ENCODE measurements at places on chromosomes 1 and 21. TPM values are rescaled to one million over a fixed set of nuclear protein-coding genes. Genes with fewer than 3 reads are reported as not detected.

DNA sequence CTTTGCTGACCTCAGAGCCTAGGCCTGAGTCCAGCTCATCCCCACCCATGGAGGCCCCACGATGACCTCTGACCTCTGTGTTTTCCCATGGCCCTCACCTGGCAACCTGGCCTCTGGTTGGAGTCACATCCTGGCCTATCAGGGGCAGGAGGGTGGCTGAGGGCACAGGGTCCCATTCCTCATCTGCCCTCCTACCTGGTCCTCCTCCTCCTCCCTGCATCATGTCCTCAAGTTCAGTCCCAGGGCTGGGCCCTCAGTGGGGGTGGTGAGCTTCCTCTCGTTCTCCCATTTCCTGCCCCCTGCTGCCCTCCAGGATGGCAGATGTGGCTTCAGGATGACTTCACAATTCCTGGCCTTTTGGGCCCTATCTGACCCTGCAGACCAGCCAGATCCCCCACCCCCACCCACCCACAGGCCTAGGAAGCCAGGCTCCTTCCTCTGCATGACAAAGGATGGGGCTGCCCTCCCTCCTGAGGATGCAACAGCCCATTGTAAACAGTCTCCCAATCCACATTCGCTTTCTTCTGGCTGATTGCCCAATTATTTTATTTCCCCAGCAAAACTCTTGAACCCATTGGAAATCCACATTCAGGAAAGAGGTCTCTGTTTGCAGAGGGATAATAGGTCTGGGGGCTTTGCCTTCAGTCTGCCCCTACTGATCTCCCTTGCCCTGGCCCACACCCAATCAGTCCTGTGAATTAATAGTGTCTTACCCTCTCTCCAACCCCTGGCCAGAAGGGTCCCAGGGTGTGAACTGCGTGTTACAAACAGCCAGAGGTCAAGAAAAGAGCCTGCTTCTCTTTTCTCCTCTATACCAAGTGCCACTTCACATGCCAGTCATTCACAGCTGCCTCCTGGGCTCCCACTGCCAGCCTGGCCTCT is 10.3 kb upstream of the LEFTY1 start:
- H3K36me3 ChIP-seq, result no peaks in the 10 kb centered on the region
- H3K27me3 ChIP-seq, result no peaks in the 10 kb centered on the region
- H3K27ac ChIP-seq, result no peak overlapping the region
- no peak overlapping the region for H3K4me3 ChIP-seq
- DNase-seq, result no peak

- H3K27me3 ChIP-seq, result no peaks in the 10 kb centered on the region
- peak overlapping the region; percentile 46 for H3K4me3 ChIP-seq
- DNase-seq, result no peak
- H3K36me3 ChIP-seq, result no peaks in the 10 kb centered on the region
- H3K4me1 ChIP-seq, result peaks cover 40% of the 10 kb centered on the region
Observed at GRCh38 chr1:156675210-156676113, 1.7 kb downstream of the NES start.

DNA sequence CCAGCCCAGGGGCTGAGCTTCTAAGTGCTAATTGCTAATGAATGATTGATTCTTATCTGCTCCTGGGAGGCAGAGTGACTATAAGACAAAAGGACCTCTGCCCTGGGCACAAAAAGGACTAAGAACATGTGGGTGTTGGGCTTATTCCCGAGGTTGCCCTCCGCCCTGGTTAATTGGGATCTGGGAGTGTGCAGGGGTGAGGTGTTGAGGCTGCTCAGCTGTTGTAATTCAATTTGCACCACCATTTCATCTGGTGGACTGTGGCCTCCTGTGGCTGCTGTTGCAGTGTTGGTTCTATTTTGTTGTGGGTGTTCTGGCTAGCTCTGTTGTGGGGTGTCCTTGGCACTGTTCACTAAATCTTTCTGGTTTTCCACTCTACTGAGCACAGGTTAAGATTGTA is 13.3 kb downstream of the KNCN start:
- DNase-seq, result no peak
- H3K4me3 ChIP-seq, result no peak overlapping the region
- H3K27ac ChIP-seq, result no peak overlapping the region
- H3K4me1 ChIP-seq, result peaks cover 5% of the 10 kb centered on the region
- no peaks in the 10 kb centered on the region for H3K27me3 ChIP-seq
- H3K36me3 ChIP-seq, result no peaks in the 10 kb centered on the region

DNA sequence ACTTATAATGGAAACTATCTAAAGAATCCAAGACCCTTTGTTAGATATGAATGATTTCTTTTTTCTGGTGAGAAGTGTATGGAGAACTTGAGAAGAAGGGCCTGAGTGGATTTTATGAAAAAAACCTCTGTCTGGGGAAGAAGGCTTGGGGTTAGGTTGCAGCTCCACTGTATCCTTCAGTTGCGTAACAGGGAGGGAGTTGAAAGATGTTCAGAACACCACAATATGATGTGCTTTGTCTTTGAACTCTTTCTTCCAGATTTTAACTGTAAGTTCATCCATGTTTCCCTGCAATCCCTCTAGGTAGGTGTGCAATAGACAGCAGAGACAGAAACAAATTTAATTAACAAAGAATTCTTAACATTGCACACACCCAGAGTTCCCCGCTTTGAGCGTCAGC is 125.8 kb upstream of the NFIA start:
- H3K27me3 ChIP-seq, result no peaks in the 10 kb centered on the region
- no peak overlapping the region for H3K27ac ChIP-seq
- DNase-seq, result no peak
- no peaks in the 10 kb centered on the region for H3K4me1 ChIP-seq
- no peak overlapping the region for H3K4me3 ChIP-seq
- H3K36me3 ChIP-seq, result no peaks in the 10 kb centered on the region

NPHP4 gene
- total RNA-seq, result 20.0 TPM

LAMC2 gene
- 24.2 TPM for total RNA-seq

TMEM51 gene
- total RNA-seq, result 17.1 TPM

NBPF10 gene
- 2.5 TPM for total RNA-seq

Data from Peyer's patch (tissue), 4 donors.